ENCODE measurements at places on chromosomes 3 and 15. TPM values are rescaled to one million over a fixed set of nuclear protein-coding genes. Genes with fewer than 3 reads are reported as not detected.

GRCh38 chr15:55195996-55196395 is 745 bp downstream of the RSL24D1 start:
- DNase-seq: no peak

- DNase-seq: no peak
Measured at GRCh38 chr3:137852391-137852830, 88.3 kb downstream of the SOX14 start.

DNA sequence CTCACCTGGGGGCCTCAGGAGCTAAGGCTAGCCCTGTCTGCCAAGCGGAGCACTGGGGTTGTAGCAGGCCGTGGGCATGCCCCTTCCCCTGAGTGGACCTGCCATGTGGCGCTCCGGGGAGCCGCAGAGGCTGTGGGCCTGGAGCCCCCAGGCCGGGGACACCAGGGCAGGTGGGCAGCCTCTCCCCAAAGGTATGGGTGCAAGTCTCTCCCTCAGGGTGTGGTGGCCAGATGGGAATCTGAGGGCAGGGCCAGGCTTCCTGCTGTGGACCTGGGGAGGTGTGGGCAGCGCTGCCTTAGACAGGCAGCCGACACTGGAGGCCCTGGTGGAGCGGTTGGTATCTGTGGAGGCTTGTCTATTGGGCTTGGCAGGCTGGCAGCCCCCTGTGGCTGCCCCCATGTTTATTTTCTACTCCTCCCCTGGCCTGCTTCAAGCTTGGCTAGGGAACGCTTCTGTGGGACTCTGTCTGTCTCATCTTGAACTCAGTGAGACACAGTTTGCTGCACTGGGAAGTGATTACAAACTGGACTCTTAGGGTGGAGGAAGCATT is 5.9 kb downstream of the ACVR2B start:
- DNase-seq: no peak

DNA sequence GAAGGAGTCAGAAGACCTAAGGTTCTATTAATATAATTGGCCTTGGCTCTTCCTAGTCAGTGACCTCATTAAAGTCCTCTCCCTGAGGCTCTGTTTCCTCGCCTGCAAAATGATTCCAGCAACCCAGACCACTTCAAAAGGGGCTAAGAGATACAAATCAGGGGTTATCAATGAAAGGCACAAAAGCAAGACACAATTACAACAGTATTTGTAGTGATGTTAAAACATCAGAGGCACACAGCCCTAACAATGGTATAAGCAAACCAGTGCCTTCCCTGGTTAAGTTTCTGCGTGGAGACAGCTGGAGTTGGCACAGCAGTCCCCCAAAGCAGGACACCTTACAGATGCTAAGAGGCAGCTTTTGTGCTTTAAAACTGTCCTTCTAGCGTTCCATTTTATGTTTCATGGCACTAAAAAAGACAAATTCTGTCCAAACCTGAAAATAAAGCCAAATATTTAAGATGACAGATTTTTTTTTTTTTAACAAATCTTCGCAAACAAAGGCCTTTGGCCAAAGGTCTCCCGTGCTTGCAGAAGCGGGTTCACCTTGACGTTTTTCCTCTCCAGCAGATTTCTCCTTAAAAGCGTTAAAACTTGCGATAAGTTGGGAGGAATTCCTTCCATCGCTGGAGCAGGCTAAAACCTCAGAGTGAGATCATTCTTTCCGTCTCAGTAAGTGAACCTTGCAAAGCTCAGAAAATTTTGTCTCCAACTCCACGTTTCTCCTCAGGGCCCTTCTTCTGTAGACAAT is 999 bp downstream of the ZNF280D start:
- DNase-seq: peak; percentile 13

GRCh38 chr3:126390751-126391150 is 4.0 kb upstream of the CFAP100 start:
- no peak for DNase-seq

The AADACL2 gene
- polyA plus RNA-seq: not detected

The GOLGA6B gene
- not detected for polyA plus RNA-seq

- DNase-seq: peak; percentile 80
Measured at GRCh38 chr15:29822684-29823459, 604 bp upstream of the TJP1 start.

DNA sequence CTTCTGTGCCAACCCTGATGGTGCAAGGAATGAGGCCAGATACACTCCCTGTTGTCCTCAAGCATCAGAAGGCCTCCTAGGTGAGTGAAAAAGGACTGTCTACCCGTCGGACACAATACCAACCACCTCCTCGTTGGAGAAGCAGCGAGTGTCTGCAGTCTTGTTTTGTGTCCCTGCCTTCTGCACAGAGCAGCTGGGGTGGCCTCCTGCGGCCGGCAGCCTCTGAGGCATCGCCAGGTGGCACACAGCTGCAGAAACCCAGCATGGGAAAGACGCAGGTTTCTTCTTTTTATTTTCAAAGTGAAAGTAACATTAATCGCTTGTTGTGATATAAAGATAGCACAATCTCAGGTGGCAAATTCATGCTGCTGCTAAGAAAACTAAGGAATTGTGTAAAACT is 509.9 kb downstream of the OCA2 start:
- no peak for DNase-seq

- DNase-seq: no peak
Measured at GRCh38 chr15:93899817-93900216, 331.5 kb upstream of the MCTP2 start.

DNA sequence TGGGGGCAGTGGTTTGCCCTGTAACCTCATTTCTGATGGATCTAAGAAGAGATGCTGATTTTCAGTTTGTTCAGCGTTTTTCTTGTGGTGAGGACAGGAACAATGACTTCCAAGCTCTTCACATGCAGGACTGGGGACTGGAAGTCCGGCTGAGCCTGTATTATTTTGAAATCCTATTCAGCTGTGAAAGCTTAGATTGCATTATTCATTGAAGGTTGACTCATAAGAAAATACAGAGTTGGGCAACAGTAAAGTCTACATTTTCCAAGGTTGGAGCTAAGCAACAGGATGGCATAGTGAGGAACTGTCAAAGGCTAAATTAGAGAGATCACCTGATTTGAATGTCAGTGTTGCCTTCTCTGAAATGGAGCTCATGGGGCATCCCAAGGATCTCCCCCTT is 230.9 kb upstream of the FEZF2 start:
- no peak for DNase-seq

DNA sequence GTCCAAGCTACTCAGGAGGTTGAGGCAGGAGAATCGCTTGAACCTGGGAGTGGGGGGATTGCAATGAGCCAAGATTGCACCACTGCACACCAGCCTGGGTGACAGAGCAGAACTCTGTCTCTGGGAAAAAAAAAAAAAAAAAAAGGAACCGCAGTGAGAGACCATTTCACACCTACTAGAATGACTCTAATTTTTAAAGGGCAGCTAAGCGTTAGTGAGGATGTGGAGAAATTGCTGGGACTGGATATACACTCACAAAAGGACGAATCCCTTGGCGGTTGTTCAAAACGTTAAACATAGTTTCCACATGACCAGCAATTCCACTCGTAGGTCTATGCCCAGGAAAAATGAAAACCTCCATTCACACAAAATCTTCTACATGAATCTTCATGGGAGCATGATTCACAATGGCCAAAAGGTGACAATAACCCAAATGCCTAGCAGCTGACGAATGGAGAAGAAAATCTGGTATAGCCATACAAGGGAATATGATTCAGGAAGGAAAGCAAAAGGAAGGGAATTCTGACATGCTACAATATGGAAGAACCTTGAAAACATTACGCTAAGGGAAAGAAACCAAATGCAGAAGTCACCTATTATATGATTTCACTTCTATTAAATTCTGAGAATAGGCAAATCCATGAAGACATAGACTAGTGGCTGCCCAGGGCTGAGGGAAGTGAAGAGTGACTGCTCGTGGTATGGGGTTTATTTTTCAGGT is 127.0 kb downstream of the CHSY1 start:
- DNase-seq: no peak

The RBP2 gene
- polyA plus RNA-seq: not detected

- no peak for DNase-seq
Measured at GRCh38 chr15:51878446-51879386, 49.3 kb downstream of the TMOD3 start.

The PCNP gene
- polyA plus RNA-seq: 72.2 TPM

- peak; percentile 48 for DNase-seq
Measured at GRCh38 chr3:49723296-49723627, 489 bp downstream of the GMPPB start.

The RLBP1 gene
- polyA plus RNA-seq: not detected

DNA sequence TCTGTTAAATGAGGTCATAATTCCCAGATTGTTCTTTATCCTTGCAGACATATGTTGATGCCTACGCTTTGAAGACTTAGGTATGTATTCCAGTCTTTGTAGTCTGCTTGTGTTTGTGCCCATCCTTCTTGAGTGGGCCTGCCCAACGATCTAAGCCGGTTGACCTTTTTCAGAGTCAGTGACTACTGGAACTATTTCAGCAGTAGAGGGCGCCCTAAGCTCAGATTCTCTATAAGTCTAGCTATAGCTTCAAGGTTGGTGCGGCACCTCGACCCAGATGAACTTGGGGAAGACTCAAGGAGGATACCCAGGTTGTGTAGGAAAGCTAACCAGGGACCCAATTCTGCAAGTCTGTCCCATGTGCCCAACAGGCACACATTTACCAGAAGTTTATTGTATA is 228.8 kb upstream of the PPP2R3A start:
- no peak for DNase-seq

DNA sequence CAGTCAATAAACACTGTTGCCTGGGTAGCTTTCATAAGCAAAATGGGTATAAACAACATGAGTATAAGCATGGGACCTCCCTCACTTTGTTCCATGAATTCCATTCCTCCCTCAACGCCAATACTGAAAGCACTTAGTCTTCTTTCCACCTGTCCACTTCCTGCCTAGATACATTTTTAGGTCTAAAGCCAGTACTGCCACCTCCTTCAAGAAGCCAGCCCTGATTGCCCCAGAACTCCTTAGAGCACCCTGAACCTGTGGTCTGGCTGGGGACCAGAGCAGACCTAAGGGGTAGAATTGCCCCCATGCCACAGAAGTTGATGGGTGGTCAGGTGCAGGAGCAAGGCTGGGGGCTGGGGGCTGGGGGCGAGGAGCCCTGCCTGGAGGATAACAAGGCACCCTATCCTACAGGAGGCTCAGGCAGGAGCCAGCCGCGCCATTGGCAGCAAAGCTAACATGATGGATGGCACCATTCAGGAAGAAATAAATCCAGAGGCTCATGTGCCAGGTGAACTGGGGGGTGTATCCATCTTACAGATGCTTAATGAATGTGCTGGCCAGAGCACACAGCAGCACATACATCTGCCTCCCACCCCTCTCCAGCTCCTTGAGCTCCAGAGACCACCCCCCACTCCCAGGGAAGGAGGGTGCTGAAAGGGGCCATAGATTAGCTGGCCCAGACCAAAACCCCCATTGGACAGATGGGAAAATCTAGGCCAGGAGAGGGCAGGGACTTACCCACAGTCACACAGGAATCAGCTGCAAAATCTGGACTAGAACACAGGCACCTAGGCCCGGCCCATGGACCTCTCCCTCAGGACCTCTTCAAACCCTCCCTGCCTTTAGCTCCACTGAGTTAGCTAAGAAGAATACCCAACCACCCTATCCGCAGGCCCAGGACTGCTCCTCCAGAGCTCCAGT is 113.8 kb upstream of the LINGO1 start:
- no peak for DNase-seq

DNA sequence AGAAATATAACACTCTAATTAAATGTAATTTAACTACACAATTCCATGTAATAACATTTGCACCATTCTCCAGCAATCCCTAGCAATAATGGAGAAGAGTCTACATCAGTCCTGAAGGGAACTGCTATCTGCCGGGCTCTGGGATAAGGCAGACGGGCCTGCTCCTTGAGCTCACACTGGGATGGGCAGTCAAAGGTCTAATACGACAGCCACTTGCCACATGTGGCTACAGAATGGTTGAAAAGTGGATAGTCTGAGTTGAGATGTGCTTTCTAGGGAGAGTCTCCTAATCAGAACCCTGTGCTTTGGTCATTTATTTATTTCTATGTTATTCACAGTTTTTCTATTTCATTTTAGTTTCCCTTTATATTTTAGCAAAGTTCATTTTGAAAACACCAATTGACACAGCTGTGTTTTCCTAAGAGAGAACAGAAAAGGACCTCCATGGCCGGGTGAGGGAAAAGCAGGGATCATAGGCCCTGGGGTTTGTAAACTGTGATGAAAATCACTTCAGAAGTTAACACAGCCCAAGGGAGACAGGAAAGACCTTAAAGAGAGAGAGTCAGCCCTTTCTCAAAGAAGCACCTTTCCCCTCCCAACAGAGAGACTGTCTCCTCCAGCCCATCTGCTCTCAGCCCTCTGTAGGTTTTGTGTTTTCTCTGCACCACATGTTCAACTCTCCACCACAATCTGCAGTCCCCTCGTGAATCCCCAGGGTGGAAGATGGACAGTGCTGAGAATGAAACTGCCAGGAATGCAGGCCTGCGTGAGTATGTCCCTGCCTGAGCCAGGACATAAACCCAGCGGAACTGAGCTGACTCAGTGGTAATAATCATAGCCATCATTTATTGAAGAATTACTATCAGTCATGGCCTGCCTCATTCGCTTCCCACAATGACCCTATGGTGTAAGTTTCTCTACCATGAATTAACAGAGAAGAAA is 11.6 kb downstream of the FSIP1 start:
- DNase-seq: no peak

DNA sequence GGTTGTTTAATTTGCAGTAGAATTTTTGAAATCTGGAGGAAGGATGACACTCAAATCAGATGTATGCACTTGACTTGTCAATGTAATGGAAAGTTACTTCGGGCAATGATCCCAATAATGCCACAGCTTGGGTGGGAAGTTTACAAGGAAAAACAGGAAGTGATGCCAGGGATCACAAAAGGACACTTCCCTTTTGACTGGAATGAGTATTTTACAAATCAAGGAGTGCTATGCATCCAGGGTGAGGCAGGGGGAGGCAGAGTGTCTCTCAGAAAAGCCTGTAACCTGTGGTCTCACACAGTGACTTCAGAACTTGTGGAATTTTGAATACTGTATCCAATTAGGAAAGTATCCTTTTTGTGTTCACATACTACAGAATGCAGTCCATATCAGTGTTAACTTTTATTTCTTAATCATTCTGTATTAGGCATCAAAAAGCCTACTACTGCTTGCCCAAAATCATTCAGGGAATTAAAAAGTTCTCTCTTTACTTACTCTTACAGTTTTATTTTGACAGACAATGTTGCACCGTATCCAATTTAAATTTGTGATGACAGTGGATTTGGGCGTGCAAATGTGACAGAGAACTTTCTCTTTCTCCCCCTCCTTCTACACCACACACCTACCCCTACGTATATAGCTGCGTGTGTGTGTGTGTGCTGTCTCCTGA is 445.1 kb downstream of the MECOM start:
- DNase-seq: peak; percentile 59

The MUSTN1 gene
- 59.6 TPM for polyA plus RNA-seq

DNA sequence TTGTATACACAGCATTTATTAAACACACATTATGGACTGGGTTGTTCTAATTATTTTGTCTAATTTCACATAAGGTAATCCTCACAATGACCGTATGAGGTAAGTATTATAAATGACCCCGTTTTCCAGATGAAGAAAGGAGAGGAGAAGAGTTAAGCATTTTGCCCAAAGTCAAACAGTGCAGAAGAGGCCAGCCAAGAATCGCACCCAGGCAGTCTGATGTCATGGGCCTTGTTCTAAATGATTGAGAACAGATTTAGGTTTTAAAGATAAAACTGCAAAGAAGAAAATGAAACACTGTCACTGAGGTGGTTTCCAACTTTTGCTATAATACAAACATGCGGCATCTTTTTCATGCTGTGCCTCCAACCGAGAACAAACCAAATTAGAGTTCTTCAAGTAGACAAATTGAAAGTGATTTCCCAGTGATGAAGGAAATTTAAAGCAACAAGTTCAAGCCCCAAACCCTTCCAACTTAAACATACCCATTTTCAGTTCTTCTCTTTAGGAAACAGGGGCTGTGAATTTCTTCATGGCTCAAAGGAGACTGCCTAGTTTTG is 155.3 kb downstream of the THRB start:
- DNase-seq: no peak

All from heart right ventricle (tissue), 16 donors.